D721Med (cell line): ENCODE measurements at places on chromosomes 3 and 15.

DNA sequence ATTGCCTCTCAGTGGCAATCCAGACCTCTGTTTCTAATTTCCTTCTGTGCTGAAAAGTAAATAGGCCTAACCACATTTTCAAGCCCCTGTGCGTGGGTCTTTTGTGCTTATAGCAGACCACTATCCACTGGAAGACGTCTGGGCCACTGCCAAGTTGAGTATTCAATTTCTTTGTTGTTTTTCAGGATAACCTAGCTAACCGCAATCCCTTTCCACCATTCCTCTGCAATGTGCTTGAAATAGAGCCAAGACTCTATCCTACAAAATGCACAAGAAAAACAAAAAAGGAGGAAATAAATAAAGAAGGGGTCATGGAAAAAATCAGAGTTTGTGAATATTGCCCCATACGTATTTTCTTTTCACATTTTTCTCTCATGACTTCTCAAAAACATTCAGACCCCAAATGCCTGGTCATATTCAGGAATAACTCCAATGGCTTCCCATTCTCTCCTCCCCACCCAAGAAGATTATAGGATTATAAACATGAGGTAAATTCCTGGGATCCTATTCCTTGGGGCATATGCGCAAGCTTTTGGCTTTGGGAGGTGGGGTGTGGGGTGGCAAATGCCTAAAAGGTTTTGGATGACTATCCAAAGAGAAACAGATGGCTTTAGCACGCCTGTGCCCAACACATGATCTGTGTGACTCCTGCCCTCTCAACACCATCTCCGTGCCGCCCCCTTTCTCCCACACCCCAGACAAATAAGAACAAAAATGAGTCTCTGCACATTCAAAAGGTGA is 217.9 kb upstream of the THBS1 start:
- DNase-seq: no peak

GRCh38 chr3:53167418-53168174 is 6.6 kb downstream of the PRKCD start:
- DNase-seq: no peak

DNA sequence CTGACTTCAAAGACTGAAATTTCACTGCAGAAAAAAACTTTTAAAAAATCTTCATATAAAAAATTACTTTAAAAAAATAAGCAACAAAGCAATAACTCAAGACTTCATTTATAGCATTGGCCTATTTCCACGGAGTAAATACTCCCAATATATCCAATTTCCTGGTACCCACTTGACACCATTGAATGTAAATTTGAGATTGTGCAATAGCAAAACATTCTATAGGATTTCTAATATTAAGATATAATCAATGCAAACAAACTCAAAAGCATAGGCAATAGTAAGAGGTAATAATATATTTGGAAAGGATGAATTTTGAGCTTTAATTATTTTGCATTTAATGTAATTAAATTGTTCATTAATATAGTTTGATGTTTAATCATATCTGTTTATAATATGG is 148.0 kb upstream of the CNTN6 start:
- DNase-seq: no peak

DNA sequence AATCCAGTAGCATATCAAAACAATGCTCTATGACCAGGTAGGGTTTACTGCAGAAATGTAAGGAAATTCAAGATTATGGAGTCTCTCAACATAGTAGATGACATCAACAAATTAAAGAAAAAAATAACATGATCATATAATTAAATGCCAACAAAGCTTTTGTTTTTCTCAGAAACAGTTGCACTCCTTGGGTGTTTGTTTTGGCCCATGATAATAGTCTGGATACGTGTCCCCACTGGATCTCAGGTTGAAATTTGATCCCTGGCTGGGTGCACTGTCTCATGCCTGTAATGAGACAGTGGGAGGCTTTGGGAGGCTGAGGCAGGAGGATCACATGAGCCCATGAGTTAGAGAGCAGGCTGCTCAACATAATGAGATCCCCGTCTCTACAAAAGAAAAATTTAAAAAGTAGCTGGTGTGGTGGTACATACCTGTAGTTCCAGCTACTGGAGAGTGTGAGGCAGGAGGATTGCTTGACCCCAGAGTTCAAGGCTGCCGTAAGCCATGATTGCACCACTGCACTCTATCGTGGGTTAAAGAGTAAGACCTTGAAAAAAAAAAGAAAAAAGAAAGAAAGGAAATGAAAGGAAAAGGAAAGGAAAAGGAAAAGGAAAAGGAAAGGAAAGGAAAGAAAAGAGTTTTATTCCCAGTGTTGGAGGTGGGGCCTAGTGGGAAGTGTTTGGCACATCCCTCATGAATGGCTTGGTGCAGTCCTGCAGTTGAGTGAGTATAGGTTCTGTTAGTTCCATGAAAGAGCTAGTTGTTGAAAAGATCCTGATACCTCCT is 53.3 kb upstream of the FOXB1 start:
- DNase-seq: no peak

- no peak for DNase-seq
These were observed 494.3 kb downstream of the SQOR start for GRCh38 chr15:46129145-46129544.

DNA sequence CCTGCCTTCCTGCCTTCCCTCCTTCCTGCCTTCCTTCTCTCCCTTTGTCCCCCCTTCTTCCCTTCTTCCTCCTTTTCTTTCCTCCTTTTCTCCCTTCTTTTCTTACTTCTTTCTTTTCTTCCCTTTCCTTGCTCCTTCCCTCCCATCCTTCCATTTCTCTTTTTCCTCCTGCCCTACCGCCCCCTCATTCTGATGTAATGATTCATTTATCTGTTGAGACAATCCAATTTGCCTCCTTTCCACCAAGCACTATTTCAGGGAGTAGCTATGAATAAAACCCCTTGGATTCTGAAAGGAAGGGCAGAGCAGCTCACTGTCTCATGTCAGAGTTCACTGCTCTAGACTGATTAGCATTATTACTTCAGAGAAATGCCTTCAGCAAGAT is 462.6 kb downstream of the PDCD6IP start:
- DNase-seq: no peak

DNA sequence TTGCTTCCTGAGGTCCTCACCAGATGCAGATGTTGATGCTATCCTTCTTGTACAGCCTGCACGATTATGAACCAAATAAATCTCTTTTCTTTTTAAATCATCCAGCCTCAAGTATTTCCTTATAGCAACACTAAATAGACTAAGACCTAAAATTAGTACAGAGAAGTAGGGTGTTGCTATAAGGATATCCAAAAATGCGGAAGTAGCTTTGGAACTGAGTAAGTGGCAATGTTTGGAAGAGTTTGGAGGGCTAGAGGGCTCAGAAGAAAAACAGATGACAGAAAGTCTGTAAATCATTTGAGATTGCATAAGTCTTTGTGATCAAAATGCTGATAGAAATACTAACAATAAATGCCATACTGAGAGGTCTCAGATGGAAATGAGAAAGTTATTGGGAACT is 894.9 kb downstream of the DIPK2A start:
- DNase-seq: no peak

- DNase-seq: no peak
These were observed 313.7 kb downstream of the GAP43 start for GRCh38 chr3:115937054-115937453.

DNA sequence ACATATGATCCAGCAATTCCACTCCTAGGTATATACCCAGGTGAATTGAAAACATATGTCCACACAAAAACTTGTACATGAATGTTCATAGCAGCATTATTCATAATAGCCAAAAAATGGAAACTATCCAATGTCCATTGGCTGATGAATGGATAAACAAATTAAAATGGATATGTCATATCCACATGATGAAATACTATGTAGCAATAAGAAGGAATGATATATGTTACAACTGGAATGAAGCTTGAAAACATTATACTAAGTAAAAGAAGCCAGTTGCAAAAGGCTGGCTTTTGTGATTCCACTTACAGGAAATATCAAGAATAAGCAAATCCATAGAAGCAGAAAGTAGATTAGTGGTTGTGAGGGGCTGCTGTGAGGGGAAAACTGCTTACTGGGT is 33.7 kb downstream of the BNC1 start:
- DNase-seq: no peak

GRCh38 chr3:33096093-33096868 is 665 bp downstream of the GLB1 start:
- no peak for DNase-seq

- DNase-seq: no peak
These were observed 7.5 kb downstream of the ADPRH start for GRCh38 chr3:119586733-119587172.
